RPMI8226 (cell line): ENCODE measurements at places on chromosomes 1 and 21.

DNA sequence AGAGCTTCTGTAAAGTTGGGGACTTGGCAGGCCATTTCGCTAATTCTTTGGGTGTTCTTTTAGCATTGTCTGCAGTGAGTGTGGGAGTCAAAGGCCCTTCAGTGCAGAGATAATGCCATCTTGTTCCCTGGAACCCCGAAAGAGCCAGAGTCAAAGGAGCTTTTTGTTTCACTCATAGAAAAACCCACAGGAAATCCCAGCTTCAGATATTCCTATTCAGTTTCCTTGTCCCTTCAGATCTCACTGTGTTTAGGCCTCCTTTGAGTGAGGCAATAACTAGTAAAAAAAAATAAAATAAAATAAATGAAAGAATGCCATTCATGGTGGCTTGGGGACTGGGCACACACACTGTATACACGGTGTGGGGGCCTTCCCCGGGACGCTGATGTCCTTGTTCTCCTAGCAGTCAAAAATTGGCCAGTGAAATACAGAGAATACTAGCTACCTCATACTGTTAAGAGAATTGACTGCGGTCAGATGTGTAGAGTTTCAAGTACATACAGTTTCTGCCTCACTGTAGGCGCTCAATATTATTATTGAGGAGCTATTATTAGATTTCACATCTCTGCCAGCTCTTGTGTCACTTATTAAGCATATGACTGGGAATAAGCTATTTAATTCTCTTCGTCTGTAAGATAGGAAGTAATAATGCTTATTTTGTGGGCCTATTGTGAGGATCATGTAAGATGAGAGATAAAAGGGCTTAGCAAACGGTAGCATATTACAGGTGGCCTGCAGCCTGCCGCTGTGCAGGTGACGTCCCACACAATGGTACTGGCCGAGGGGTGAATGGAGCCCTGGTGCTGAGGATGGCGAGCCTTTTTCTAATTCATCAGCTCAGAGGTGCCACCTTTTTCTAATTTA is 16.7 kb downstream of the DISC1 start:
- no peak for DNase-seq

DNA sequence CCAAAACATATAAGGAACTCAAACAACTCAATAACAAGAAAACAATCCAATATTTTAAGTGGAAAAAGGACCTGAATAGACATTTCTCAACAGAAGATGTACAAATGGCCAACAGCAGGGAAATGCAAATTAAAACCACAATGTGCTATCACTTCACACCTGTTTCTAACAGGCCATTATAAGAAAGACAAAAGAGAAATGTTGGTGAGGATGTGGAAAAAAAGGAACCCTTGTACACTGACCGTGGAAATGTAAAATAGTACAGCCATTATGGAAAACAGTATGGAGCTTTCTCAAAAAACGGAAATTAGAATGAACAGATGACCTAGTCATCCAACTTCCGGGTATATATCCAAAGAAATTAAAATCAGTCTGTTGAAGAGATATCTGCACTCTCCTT is 37.8 kb upstream of the CD2 start:
- no peak for DNase-seq

DNA sequence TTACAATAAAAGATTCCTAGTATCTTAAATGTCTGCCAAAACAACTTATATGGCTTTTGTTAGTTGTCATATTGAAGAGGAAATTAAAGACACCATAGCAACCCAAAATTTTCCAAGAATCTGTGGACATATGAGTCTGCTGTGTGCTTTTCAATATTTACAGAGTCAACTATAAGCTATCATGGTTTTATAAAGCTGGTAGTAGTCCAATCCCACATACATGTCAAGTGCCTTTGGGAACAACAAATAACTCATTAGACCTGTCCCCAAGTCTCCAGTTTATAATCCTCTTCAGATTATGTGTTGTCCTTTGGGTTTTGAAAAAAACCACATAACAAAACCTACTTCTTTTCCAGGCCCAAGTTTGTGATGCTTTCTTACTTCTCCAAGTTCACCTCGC is 293.8 kb upstream of the USP25 start:
- DNase-seq = no peak

- DNase-seq = no peak
These were observed 44.3 kb downstream of the KIFAP3 start for GRCh38 chr1:170030212-170030611.

- DNase-seq = no peak
These were observed 14.2 kb upstream of the ARHGEF16 start for GRCh38 chr1:3440300-3440681.

- peak; percentile 91 for DNase-seq
These were observed at the start of gene DEGS1 for GRCh38 chr1:224182866-224183590. TSS of gene DEGS1 (plus strand) at chr1:224183240. CDS start at chr1:224183337, 97 bp downstream.

- no peak for DNase-seq
These were observed 10.8 kb upstream of the IL10RB start for GRCh38 chr21:33255404-33255803.

DNA sequence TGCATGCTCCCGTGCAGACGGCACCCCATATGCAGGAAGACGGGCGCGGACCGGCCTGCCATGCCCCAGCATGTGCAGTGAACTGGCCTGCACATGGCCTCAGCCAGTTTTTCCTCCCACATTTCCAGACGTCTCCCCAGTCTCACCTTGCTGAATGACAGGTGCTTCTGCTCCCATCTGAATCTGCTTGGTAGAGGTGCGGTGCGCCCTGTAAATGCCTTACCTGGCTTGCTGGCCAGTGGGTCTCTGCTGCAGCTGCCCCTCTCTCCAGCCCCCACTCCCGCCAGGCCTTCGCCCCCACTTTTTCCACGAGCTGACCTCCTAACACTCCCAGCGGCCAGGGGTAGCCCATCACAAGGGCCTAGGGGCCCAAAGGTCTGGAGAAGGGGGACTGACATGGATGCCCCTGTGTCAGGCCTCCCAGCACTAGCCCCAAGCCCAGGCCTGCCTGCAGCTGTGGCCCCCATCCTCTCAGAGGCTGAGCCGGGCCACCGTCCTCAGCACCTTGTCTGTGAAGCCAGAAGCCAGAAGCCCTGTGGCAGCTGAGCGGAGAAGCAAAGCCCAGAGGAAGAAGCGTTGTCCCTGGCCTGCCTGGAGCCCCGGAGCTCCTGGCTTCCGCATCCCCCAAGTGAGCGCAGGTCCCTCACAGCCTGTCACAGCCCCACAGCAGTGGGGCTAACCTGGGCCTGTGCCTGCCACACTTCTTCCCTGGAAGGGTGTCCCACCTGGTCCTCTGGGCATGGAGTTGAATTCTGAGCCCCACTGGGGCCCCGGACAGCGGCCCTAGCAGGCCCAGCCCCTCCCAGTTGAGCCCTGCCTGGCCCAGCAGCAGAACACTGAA is 3.7 kb upstream of the SLC19A1 start:
- no peak for DNase-seq

DNA sequence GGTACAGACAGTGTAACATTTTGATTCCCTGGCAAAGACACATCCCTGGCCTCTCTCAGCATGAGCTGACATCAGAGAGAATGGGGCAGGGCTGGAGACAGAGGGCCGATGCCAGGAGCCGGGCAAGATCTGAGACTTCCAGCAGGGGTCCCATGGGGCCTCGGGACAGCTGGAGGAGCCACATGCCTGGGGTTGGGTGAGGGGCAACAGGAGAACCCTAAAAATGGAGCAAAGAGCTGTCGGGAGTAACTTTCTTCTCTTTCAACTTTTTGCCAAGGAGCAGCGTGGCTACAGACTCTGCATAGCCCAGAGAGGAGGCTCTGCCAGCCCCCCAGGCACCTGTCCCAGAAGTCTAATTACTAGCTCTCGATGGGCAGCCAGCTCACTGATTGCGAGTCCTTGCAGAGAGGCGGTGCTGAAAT is 130.8 kb downstream of the LACTBL1 start:
- no peak for DNase-seq

GRCh38 chr1:210786546-210786945 is 347.4 kb downstream of the KCNH1 start:
- no peak for DNase-seq

DNA sequence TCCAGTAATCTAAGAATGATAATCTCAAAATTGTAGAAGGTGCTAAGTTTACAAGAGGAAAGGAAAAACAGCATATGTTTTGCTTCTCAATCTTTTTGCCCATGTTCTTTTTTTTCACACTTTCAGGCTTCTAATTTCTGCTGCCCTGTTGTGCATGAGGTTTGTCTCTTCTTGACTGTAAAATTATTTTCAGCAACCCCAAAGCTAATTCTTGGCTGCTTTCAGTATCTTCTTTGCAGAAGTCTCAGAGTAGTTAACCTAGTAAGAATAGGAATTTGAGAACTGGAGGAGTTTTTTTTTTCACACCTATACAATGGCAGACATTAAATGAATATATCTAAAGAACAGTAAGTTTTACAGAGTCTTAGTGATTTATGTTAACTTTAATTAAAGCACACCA is 26.4 kb downstream of the DENND2D start:
- DNase-seq = no peak

DNA sequence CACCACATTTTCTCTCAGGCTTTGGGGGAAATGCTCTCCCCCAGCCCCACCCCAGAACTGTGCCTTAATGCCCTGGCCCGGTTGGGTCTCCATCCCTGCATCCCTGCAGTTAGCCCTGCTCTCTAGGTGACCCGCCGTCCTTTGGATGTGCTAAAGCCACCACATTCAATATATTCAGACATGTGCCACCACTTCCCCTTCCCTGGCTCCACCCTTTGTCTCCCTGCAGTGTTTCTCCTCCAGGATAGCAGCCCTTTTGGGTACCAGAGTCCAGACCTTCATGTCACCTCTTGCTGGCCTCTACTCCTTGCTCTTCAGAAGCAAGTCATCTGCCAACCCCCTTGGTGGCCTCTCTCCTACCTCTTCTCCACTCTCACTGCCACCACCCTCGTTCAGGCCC is 41.8 kb downstream of the RUNX1 start:
- no peak for DNase-seq

- no peak for DNase-seq
These were observed 106.0 kb downstream of the PCNX2 start for GRCh38 chr1:233189526-233189925.

DNA sequence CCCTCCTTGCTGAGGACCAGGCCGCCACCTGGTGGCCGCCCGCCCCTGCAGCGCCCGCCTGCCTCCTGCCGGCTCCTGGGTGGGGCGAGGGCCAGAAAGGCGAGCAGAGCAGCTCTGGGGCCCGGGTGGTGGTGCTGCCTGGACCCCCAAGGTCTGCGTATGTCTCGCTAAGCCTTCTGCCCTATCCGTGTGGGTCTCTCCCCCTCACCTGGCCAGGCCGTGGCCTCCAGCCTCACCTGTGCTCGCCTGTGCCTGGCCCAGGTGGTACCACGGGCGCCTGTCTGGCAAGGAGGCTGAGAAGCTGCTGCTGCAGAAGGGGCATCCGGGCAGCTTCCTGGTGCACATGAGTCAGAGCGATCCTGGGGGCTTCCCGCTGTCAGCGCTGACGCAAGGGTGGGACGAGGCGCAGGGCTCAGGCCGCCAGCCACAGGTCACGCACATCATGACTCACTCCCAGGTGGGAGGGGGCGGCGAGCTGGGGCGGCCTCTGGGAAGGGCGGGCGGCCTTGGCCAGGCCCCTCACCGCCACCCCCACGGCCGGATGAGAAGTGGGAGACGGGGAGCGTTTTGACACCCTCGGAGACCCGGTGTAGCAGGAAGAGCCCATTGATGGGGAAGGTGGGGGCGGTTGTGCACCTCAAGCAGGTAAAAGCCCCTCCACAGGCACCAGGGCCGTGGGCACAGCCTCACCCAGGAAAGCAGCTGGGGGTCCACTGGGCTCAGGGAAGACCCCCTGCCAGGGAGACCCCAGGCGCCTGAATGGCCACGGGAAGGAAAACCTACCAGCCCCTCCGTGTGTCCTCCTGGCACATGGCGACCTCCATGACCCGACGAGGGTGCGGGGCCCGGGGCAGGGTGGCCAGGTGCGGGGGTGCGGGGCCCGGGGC is 9.9 kb downstream of the RNF223 start:
- DNase-seq = peak; percentile 78

DNA sequence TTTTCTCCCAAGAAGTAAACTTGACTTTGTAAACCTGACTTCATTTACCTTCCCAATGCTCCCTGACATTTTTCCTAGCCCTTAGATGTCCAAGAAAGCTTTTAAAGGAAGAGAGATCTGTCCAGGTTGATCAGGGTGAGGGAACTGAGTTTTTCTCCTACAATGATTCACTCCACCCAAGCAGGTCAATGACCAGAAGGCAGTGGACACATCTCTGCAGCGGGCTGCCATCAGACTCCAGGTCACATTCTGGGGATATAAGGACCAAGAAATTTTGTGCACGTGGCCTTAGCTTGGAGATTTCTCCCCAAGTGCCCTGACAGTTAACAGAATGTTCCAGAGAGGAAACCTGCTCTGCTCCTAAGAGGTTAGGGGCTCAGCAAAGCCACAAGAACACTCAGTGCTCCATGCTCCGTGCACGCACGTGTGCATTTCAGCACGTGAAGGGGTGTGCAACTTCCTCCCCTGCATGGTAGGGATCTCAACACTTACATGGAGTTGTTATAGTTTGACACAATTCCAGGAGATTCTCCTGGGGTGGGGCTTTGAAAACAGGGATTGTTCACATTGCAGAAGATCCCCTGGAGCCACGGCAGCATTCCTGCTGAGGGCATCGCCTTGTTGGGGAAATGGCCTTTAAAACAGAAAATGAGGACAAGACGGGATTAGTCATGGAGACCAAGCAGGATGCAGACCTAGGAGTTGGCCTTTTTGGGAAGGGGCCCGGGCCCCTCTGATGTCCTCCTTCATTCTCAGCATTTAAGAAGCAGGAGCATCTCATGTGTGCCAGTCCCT is 9.8 kb downstream of the ABCA4 start:
- DNase-seq = no peak

- peak; percentile 66 for DNase-seq
These were observed 20.8 kb upstream of the SDC3 start for GRCh38 chr1:30929135-30929889.

DNA sequence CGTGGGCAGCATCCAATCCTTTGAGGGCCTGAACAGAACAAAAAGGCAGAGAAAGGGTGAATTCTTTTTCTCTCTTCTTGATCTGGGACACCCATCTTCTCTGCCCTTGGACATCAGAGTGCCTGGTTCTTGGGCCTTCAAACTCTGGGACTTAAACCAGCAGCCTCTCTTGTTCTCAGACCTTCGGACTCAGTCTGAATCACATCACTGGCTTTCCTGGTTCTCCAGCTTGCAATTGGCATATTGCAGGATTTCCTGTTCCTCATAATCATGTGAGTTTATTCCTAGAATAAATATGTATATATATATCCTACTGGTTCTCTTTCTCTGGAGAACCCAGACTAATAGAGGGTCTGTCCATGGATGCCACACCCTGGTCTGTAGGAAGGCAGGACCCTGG is 16.3 kb upstream of the TENT5C start:
- DNase-seq = no peak

- no peak for DNase-seq
These were observed 621.9 kb downstream of the LRRIQ3 start for GRCh38 chr1:73576083-73576482.

DNA sequence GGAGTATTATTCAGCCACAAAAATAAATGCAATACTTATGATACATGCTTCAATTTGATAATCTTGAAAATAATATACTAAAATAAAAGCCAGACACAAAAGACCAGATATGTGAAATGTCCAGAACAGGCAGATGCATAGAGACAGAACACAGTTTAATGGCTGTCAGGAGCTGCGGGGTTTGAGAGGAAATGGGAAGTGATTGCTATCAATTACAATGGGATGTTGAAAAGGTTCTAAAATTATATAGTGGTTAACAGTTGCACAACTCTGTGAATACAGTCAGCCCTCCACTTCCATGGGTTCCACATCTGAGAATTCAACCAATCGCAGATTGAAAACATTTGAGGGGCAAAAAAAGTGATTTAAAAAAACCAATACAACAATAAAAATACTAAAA is 54.0 kb downstream of the LTN1 start:
- no peak for DNase-seq
